ENCODE measurements at places on chromosomes 4 and X. TPM values are rescaled to one million over a fixed set of nuclear protein-coding genes. Genes with fewer than 3 reads are reported as not detected.

- peak; percentile 46 for DNase-seq
Observed at GRCh38 chr4:25112995-25113380, 47.3 kb downstream of the SEPSECS start.

DNA sequence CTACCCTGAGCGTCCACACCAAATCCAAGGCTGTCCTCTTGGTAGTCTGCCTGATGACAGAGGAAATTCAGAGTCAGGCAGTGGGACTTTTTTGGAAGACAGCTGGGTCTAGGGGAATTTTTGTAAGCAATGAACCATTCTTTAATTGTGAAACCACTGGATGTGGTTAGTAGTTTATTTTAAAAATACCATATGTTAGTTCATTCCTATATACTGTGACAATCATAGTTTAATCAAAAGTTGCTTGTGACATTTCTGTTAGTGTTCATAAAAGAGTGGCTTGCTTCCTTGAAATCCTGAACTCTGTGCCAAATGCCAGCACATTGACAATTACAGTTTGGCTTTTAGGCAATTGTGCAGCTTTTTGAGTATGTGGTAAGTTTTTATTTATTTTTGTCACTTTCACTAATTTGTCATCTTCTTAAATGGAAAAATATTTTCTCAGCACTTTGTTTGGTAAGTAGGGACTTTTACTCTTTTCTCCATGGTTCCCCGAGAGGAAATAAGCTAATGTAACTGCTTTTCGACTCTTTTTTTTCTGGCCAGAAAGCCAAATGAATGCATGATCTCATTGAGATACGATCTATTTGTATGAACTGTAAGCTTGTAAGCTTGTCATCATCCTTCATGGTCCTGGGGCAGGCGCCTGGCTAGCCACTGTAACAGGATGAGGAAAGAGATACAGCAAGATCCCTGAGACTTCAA, 72.6 kb upstream of the SLC4A4 start:
- DNase-seq, result no peak

- DNase-seq, result no peak
Observed at GRCh38 chr4:99013402-99013843, 17.9 kb downstream of the METAP1 start.

GRCh38 chr4:77856152-77856551, 6.5 kb upstream of the MRPL1 start:
- no peak for DNase-seq

DNA sequence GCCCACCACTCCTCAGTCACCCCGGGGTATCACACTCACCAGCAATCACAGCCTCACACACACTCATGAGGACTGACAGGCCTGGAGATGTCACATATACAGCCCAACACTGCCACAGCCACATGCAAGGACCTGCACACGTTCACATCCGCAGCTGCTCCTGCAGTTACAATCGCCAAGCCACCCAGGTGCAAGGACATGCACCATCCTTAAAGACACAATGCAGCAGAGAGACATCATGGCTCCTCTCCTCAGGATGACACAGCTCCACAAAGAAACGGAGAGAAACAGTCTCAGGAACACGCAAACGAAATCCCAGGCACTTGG, 1.1 kb downstream of the PCSK1N start:
- DNase-seq, result no peak

- no peak for DNase-seq
Observed at GRCh38 chrX:130944230-130944629, 41.2 kb upstream of the ENOX2 start.

- DNase-seq, result no peak
Observed at GRCh38 chrX:143095321-143095720, 69.6 kb downstream of the SPANXN4 start.

GRCh38 chr4:40190019-40190418, 6.8 kb upstream of the RHOH start:
- DNase-seq, result peak; percentile 50

DNA sequence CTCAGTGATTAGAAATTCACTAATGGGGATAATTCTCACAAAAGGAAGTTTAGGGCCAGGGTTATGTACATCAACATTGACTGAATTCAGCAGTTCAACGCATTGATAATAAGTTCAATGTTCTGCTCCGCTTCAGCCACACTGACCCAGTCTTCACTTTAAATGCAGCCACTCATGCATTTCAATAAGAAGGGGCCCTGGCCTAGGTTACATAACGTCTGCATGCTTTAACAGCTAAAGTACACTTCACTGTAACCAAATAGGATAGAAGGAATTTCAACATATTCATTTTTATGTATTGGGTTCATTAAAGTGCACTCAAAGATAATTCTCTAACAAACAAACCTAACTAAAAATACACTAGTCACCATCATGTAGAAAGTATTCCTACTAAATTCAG, 12.8 kb upstream of the TSPAN7 start:
- DNase-seq, result no peak

DNA sequence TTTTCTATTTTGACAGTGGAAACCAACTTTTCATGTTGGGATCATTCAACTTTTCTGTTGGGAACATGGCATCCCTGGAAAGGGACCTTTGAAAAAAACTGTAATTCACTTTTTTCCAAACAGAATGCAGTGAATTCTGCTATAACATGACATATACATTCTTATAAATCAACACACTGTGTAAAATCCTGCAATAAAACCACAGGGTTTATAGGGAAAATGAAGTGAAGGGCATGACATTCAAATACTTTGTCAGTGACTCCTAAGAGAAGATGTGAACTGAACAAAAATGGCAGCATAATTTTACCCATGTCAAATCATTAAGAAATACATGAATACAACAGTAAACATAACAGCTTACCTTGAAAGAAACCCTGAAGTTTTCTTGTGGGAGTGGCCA, 264.5 kb upstream of the ANKRD50 start:
- no peak for DNase-seq

DNA sequence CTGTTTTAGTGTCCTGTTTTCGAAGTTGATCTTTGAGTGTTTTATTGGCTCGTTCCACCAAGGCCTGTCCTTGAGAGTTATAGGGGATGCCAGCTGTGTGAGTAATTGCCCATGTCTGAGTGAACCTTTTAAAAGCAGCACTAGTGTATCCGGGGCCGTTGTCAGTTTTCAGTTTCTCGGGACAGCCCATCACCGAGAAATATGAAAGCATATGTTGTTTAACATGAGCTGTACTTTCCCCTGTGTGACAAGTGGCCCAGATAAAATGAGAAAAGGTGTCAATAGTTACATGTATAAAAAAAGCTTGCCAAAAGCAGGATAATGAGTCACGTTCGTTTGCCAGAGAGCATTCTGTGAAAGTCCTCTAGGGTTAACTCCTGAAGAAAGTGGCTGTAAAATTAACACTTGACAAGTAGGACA, 48.6 kb upstream of the RASSF6 start:
- no peak for DNase-seq

GRCh38 chr4:73676861-73677323, 56.7 kb upstream of the RASSF6 start:
- peak; percentile 64 for DNase-seq

GRCh38 chr4:140367738-140368137, 5.7 kb upstream of the SCOC start:
- no peak for DNase-seq

DNA sequence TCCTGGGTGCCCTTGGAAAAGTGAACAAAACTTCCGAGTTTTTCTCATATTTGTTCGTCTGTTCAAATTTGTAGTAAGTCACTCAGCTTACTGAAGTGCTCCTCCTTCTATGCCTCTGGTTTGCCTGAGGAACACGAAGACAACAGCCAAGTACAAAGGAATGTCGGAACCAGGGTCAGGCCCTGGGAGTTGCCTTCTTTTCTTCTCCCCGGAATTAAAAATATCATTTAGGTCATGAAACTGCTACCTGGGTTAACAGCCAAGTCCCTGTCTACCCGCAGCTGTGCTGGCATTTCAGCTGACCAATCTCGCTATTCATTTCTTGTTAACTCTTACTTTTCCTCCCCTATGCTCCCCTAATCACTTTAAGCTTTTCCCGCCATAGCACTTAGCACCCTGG, 137.6 kb upstream of the TEX13D start:
- DNase-seq, result peak; percentile 81

- DNase-seq, result no peak
Observed at GRCh38 chr4:121712001-121712651, 15.3 kb upstream of the ANXA5 start.

GRCh38 chr4:139767168-139767567, 101.5 kb downstream of the MGST2 start:
- no peak for DNase-seq

DNA sequence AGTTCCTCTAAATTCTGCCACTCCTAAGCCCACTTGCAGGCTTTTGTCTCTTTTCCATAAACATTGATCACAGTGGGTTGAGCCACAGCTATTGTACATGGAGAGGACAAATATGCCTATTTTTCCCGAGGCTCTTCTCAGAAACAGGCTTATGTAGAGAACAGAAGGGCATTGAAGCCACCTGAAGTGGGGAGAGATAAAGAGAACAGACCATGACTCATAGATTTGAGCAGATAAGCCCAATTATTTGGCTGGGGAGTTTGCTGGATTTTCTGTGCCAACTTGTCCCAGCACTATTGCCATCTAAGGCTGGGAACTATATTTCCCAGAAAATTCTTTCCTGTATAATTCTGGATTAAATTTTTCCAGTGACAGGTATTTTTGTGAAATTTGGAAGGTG, 446.1 kb upstream of the RPS6KA3 start:
- no peak for DNase-seq

- peak; percentile 28 for DNase-seq
Observed at GRCh38 chr4:14168919-14169318, 541.4 kb upstream of the BOD1L1 start.

DNA sequence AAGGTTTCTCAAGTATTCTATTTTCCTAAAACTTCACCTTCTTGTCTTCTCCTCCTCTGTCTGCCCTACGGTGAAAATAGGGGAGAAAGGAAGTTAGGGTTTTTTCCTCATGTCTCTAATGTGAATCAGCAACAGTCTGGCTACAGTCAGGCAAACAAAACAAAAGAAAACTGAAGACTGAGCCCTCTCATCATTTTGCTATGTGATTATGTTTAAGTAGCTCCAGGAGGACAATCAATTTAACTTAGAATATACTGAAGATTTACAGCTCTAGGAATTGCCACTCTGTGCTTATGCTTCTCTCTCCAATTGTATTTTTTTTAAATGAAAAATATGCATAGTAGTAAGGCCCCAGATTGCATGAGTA, 316.2 kb downstream of the GPAT3 start:
- DNase-seq, result no peak

DNA sequence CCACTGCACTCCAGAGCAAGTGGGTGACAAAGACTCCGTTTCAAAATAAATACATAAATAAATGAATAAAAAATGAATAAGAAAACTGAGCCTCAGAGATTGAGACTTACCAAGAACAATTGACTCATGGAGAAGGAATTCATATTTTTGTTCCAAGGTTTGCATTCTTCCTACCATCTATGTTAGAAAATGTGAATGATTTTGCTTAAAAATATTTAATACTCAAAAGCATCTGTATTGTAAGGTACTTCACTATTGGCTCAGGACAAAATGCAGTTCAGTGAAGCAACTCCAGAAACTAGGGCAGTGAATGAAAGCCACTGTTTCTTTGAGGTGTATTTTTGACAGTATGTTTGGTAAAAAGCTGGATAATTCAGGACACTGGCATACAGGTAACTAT, 54.1 kb downstream of the XAGE2 start:
- DNase-seq, result no peak

DNA sequence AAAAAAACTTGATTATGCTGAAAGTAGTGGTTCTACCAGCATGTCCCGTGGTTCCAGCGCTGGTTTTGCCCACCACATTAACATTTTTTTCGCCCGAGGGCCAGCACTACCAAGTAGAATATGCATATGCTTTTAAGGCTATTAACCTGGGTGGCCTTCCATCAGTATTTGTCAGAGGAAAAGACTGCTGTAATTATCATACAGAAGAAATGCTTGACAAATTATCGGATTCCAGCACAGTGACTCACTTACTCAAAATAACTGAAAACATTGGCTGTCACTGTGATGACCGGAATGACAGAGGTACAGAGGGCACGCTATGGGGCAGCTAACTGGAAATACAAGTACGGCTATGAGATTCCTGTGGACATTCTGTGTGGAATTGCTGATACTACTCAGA, 34.6 kb downstream of the PRPS2 start:
- DNase-seq, result no peak

DNA sequence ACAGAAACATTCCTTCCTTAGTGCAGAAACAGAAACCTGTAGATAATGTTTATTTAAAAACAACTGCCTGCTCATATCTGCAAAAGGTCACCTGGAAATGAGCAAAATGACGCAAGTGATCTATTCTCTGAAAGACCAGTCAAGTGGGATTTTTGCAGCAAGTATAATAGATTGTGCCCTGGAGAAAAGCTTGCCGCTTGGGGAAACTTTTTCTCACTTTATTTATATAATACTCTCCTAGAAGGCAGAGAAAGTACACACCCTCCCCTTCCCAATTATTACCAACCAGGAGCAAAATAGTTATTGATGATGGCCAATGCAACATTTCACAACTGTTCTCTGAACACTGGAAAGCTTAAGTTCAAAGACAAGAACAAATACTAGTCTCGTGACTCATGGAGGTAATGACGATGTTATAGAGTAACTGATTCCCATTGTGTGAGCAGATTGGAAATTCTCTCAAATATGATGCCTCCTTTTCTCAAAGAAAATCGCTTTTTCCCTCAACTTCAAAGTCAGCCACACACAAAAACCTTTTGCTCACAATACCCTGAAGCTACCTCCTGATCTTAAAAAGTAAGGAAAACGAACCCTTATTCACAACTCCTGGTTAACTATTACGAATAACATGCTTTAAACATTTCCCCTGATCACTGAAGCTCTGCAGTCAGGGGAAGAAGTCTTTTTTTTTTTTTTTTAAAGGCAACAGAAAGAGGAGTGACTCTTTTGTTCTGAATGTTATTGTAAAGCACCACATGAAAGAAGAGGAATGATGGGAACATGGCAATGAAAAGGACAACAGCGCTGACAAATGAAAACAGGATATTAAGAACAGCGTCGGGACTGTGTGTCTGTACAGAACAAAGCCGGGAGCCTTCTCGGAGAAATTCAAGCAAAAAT, 41.0 kb downstream of the MID1 start:
- DNase-seq, result no peak

GRCh38 chrX:40278340-40279090, 180.8 kb upstream of the BCOR start:
- DNase-seq, result peak; percentile 64

GRCh38 chr4:175346376-175346775, 428.2 kb downstream of the ADAM29 start:
- no peak for DNase-seq

NXF2 gene
- total RNA-seq, result not detected

GPR173 gene
- total RNA-seq, result 3.1 TPM

CTAG2 gene
- total RNA-seq, result not detected

SLC9B2 gene
- 11.9 TPM for total RNA-seq

EREG gene
- 0.72 TPM for total RNA-seq

MCF2 gene
- not detected for total RNA-seq

ADRA2C gene
- total RNA-seq, result 0.92 TPM

CYTL1 gene
- total RNA-seq, result 4.6 TPM

CNKSR2 gene
- 13.4 TPM for total RNA-seq

SUPT20HL1 gene
- not detected for total RNA-seq

PNMA6A gene
- 2.1 TPM for total RNA-seq

Measured in tongue (tissue), 3 donors.